ENCODE measurements at places on chromosomes 1 and 21.

DNA sequence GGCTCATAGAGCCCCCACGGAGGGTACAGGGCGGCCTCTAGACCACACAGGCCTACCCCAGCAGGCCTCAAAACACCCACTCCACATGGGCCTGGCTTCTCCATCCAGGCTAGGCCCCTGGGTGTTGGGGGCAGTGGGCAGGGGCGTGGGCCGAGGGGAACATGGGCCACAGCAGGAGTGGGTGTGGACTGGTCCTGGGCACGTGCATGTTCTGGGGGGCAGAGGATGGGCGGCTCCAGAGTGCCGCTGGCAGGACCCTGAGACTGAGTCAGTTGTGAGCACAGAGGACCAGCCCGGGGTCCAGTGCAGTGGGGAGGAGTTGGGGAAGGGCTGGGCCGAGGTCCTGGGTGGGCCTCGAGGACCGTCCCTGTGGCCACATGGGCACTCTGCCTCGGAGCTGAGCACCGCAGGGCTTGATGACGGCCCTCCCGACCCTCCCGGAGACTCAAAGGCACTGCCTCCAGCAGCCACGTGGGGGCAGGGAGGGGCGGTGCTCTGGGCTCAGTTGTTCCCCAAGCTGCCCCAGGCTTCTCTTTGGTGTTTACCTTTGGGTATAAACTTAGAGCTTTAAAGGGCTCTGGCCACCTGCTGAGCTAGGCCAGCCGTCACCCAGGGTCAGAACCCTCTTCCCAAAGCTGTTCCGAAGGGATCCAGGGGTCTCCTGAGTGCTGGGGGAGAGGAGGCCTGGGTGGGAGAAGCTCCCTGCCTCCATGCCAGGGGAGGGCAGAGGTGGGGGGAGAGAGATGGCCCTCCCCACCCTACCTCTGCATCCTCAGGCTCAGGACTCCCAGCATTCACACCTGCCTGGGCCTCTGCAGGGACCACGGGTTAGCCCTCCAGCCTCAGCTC lies 79.9 kb downstream of the MORN1 start:
- DNase-seq = no peak

GRCh38 chr1:78333502-78333901 lies 157.3 kb upstream of the PTGFR start:
- DNase-seq = no peak

DNA sequence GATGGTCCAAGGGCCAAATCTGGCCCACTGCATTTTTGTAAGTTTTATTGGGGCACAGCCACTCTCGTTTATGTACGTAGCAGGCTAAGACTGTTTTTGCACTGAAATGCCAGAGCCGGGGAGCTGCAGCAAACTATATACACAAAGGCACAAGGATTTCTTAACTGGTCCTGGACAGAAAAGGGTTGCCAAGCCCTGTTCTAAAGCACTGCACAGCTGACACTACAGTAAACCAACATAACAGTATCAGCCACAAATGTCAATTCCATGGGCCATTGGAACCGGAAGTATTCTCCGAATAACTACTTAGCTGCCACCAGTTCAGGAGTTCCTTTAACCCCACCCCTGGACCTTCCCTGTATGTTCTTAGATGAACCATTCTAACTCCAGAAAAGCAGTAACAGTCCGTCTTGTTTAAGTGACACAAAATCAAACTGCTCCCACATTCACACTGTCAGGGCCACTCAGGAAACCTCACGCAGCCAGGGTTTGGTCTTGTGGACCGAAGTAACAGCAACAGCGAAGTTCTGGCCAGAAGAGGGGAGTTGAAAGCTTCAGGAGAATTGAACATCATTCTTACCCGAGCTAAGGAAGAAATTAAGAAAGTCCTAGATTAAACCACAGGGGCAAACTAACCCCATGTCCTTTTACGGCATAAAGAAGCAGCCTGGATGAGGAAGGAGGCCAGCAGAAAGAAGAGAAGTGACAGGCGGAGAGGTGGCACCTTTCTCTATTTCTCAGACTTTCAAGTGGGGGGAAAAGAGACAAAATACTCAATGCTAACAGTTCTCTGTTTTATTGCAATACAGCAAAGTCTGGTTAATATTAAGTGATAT lies 49.2 kb downstream of the COQ8A start:
- no peak for DNase-seq

GRCh38 chr1:147389532-147390184 lies 147.2 kb downstream of the CHD1L start:
- DNase-seq = no peak

DNA sequence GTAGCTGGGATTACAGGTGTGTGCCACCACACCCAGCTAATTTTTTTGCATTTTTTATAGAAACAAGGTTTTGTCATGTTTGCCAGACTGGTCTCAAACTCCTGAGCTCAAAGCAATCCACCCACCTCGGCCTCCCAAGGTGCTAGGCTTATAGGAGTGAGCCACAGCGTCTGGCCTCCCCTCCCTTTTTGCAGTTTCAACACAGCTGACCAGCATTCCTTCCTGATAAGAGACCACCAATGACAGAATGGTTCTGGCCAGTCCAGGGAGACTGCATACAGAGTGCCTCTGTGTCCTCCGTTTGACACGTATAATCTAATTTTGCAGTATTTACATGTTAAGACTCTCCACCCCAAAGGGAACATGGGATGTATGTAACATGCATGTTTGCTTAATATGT lies 46.4 kb upstream of the CACHD1 start:
- no peak for DNase-seq

- DNase-seq = no peak
These were observed 242.5 kb upstream of the TMPRSS15 start for GRCh38 chr21:18646116-18646515.

- DNase-seq = no peak
These were observed 25.8 kb upstream of the LHX4 start for GRCh38 chr1:180204231-180204630.

- DNase-seq = no peak
These were observed 142.9 kb downstream of the GLUL start for GRCh38 chr1:182248721-182249120.

GRCh38 chr1:236753516-236753915 lies 41.6 kb upstream of the MTR start:
- no peak for DNase-seq

- no peak for DNase-seq
These were observed 23.5 kb downstream of the ASB17 start for GRCh38 chr1:75908717-75909152.

DNA sequence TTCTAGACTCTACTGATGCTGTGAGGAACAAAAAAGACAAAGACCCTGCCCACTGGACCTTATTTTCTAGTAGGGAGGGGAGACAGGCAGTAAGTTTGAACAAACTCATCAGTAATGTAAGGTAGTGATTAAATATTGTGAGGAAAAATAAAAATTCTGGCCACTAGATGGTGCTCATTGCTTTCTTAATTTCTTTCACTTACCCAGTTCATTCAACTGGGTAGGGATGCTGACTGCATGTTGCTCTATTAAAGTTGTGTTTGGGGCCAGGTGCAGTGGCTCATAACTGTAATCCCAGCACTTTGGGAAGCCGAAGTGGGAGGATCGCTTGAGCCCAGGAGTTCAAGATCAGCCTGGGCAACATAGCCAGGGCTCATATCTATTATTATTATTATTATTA lies 6.3 kb upstream of the KYAT3 start:
- DNase-seq = no peak

GRCh38 chr21:22900490-22900889 lies 1902.3 kb downstream of the NCAM2 start:
- DNase-seq = no peak

DNA sequence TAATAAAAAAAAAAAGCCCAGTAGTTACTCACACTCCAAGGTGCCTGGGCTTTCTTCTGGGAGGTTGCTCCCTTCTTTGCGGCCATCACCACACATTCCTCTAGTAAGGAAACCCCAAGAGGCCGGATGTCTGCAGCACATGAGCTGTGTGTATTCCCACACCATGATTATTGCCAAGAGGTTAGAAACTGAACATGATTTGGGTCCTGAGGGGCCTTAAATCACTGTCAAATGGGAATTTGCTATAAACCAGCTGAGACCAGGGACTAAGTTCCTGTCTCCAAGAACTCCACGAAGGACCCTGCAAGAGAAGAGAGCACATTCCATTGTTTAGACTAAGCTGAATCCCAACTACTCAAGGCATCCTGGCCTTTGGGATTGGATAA lies 85.3 kb upstream of the SSX2IP start:
- no peak for DNase-seq

GRCh38 chr1:233359431-233359830 lies 31.9 kb downstream of the MAP3K21 start:
- no peak for DNase-seq

DNA sequence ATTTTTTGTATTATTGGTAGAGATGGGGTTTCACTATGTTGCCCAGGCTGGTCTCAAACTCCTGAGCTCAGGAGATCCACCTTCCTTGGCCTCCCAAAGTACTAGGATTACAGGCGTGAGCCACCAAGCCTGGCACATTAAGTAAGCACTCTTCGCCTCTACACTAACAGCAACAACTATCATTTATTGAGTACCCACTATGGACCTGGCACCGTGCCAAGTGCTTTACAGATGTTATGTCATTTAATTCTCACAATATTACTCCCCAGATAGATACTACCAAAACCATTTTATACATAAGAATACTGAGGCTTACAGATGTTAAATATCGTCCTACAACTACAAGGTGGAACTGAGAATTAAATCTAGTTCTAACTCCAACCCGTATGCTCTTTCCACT lies 50.1 kb downstream of the TUT4 start:
- no peak for DNase-seq

- no peak for DNase-seq
These were observed 13.3 kb downstream of the TRIM46 start for GRCh38 chr1:155186794-155187455.

DNA sequence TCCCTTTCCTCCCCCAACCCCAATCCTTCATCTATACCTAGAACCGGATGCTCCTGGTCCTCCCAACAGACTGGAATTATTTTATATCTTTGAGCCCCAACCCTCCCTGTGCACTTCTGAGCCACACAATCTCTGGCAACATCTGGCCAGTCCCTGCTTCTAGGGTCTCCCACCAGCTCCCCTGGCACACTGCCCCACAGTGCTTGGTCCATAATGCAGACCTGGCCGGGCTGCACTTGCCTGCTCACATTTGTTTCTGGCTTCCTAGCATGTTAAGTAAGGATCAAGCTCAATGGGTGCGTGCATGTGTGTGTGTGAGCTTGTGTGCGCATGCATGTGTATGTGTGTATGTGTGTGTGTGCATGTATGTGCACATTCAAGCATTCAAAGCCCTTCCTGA lies 8.8 kb downstream of the TRIM62 start:
- no peak for DNase-seq

DNA sequence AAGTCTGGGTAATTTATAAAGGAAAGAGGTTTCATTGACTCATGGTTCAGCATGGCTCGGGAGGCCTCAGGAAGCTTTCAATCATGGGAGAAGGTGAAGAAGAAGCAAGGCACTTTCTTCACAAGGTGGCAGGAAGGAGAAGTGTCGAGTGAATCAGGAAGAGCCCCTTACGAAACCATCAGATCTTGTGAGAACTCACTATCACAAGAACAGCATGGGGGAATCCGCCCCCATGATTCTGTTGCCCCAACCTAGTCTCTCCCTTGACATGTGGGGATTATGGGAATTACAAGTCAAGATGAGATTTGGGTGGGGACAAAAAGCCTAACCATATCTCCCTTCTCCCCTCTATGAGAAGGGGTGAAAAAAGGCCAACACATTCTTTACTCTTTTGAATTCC lies 11.2 kb upstream of the IVNS1ABP start:
- DNase-seq = no peak

DNA sequence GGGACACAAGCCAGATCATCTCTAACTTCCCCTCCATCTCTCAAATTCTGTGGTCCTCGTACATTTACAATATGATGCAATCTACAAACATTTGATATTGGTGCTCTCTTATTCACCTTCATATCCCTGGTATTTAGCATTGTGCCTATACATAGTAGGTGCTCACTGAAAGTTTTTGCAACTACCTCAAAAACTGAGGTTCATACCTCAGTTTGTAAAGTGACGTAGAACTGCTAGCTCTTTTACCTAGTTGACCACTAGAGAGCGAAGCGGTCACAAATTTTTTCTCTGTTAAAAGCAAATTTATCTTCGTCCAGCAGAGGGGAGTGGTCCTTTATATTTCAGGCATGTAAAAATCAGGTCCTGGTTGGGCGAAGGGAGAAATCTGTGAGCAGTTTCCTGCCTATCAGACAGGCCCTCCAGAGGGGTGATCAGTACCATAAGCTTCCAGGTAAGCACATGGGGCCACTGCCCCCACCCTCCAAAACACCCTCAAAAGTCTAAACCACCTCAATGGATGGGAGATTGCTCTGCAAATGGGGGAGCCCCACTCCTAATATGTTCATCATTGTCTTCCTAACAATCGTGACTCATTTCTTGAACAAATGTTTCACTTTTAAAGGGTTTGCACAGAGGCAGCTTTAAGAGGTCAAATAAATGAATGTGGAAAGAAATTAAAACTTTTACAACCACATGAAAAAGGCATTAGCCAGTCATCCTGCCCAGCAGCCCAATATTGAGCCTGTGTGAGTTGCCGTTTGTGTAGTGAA lies 10.6 kb upstream of the HLCS start:
- peak; percentile 22 for DNase-seq

GRCh38 chr1:229138058-229138457 lies 132.9 kb upstream of the RAB4A start:
- no peak for DNase-seq

- DNase-seq = no peak
These were observed 1.4 kb downstream of the TRAPPC10 start for GRCh38 chr21:44013380-44014088.

GRCh38 chr1:109931911-109932636 lies 21.4 kb downstream of the CSF1 start:
- no peak for DNase-seq

DNA sequence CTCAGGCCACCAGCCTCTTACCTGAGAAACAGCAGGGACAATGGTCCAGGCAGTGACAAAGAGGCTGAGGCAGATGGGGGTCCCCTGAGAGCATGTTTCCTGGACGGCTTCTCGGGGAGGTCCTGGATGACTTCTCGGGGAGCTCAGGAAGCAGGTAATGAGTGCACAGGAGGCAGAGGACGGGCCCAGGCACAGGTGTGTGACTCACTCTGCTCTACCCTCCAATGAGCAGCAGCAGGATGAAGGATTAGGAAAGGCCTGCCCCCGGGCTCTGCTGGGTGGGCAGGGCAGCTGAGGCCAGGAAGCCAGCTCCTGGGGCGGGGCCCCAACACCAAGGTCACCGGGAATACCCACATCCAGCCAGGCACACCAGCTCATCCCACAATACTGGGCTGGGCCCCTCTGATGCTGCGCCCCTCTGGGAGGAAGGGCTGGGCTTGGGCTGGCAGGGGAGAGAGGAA lies 17.2 kb upstream of the PTAFR start:
- DNase-seq = no peak

GRCh38 chr21:14759285-14759684 lies 213.2 kb upstream of the SAMSN1 start:
- no peak for DNase-seq

Data from stimulated activated CD8-positive, alpha-beta memory T cell treated with anti-CD3 and anti-CD28 coated beads, Interleukin-12 subunit alpha, Interleukin-12 subunit beta, amount 100 ng/mL, for 4 hours (primary cell).